GF-D8 (cell line): ENCODE measurements at places on chromosomes 3 and 15.
A peak's percentile ranks its signal among the peaks of the same experiment; 100 is the strongest.

GRCh38 chr3:62955126-62955525 is 79.9 kb upstream of the CADPS start:
- DNase-seq = no peak

DNA sequence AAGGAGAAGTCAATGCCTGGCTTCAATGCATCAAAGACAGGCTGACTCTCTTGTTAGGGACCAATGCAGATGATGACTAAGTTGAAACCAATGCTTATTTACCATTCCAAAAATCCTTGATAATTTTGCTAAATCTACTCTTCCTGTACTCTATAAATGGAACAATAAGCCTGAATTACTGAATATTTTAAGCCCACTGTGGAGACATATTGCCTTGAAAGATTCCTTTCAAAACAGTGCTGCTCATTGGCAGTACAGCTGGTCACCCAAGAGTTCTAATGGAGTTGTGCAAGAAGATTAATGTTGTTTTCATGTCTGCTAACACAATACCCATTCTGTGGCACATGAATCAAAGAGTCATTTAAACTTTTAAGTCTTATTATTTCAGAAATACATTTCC is 181.0 kb upstream of the CBLB start:
- DNase-seq = no peak

DNA sequence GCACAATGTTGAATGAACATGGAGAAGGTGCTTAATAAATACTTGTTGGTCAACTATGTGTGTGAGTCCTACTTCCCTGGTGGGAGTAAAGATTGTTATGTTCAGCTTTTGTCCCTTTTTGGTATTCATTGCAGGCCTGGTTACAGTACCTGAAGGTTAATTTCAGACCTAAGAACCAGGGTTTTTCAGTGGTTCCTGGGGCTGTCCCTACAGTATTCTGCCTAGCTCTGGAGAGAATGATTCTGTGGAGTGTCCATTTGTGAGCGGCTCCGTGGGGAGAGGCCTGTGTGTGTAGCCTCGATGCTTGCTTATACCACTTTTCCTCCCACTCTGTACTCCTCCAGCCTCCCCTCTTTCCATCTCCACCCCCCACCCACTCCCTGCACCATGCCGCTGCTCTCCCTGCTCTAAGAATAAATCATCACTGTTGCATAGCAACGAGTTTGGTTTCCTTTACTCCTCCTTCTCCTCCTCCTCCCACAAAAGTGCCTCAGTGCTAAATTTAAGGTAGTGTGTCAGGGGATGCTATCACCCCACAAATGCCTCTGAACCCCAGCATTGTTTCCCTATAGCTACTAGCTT is 150.6 kb upstream of the ROPN1 start:
- DNase-seq = no peak

- DNase-seq = no peak
Measured at GRCh38 chr3:35787936-35788335, 148.6 kb downstream of the ARPP21 start.

GRCh38 chr15:80523746-80524145 is 119.6 kb downstream of the ARNT2 start:
- no peak for DNase-seq

GRCh38 chr3:84946240-84946639 is 12.5 kb upstream of the CADM2 start:
- no peak for DNase-seq

DNA sequence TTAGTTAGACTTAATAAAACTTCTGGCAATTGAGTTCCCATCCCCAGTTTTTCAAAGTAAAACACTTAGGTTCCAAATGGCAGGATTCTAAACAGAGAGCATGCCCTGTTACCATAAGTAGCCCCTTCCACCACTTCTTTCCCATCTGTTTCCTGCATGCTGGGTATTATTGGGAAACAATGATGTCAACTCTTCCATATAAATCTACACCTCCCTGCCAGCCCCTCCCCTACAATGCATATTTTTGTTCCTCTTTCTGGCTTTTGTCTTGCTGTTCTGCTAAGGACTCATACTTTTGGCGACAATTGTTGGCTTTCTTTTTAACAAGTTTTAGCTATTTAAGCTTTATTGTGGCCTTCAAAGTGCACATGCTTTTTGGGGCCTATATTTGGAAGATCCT is 11.1 kb downstream of the ARHGAP31 start:
- DNase-seq = peak; percentile 14

DNA sequence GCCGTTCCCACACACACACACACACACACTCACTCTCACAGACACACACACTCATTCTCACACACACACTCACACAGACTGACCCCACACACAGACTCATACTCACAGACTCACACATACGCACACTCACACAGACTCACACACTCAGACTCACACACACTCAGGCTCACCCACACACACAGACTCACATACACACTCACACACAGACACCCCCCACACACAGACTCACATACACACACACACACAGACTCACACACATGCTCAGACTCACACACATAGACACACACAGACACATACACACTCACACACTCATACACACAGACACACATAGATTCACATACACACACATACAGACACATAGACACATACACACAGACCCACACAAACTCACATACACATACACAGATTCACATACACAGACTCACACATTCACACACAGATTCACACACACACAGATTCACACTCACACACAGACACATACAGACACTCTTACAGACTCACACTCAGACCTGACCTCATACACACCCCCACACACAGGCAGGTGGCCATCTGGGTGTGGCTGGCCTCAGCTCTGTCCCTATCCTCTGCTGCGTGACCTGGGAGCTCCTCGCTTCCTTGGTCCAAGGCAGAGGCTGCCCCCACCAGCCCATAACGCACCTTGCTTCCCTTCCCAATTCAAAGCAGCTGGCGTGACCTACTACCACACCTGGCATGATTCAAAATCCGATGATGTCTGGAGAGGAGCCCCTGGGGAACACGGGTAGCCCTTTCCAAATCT is 1.9 kb downstream of the C3orf22 start:
- DNase-seq = no peak

DNA sequence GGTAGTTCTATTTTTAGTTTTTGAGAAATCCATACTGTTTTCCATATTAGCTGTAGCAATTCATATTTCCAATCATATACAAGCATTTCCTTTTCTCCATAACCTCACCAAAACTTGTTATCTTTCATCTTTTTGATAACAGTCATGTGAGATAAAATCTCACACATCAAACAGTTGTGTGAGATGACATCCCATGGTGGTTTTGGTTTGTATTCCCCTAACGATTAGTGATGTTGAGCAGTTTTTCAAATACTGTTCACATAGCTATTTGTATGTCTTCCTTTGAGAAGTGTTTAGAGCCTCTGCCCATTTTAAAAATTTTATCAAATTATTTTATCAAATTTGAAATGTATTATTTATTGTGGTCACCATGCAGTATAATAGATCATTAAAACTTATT is 50.4 kb downstream of the FAM227B start:
- DNase-seq = no peak

DNA sequence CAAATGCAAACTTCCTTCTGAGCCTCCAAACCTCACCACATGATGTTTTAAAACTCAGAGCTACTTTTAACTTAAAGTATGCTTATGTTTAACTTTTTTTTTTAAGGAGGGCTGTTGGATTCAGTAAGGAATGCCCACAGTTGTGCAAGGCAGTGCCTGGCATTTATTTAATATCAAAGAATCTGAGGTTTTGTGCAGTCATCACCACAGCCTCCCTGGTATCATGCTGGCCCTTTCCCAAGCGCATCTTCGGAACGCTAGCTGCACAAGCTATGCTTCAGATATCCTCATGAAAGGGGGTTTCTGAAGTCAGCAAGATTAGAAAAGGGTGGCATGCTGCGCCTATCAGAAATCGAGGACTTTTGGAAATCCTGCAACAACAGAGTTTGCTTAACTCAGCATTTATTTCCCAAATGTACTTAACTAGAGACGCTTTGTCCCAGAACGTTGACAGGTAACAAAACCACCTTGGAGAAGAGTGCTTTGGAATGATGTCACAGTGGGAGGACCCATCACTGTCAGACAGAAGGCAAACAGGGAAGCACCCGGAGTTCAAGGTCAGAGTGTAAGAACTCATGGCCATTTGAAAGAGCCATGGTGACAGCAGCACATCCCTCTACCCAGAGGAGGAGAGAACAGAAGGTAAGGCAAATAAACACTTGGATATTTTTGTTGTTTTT is 120.2 kb upstream of the IGF1R start:
- no peak for DNase-seq

DNA sequence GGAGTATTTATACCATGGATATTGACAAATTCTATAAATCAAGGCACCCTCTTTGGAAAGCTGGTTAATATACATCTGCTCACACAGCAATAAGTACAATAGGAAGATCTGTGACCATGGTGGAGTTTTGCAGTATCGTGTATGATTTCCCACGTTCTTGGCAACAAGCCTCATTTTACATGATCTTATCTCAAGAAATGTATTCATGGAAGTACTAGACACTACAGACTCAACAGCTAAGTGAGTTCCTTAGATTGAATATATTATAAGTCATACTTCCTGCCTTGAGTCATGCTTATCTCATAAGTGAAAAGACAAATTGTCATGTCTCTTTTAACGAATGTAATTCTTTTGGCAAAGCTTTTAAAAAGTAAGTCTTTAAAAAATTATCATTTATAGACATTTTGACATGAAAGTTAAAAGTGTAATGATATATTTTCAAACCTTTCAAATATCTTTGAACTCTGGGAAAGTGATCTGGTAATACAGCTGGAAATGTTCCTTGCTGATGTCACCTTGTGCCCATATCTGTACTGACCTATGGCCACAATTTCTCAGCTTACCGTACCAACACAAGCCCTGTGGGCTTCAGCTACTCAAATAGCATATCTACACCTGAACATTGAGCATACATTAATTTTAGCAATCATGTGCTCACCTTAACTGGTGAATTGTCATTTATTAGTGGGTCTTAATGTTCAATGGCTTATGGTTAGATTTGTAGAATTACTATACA is 130.3 kb upstream of the TMC3 start:
- DNase-seq = no peak

GRCh38 chr15:99053380-99054024 is 45.9 kb upstream of the PGPEP1L start:
- DNase-seq = no peak

DNA sequence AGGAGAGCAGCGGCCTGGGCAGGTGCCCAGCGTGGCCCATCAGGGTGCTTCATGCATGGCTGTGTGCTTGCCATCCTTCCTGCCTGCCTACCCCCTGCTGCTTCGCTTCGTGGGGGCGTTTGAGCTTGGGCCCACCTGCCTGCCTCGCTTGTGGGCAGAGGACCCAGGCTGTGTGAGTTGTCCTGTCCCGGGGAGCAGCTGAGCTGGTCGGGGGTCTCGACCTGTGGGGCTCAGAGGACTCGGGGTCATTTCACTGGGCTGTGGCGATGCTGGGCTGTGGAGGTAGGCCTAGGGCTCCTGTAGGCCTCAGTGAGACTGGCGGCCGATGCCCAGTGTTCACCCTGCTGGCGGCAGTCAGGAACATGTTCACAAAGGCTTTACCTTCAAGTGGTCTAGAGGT is 12.1 kb upstream of the STAB1 start:
- no peak for DNase-seq

DNA sequence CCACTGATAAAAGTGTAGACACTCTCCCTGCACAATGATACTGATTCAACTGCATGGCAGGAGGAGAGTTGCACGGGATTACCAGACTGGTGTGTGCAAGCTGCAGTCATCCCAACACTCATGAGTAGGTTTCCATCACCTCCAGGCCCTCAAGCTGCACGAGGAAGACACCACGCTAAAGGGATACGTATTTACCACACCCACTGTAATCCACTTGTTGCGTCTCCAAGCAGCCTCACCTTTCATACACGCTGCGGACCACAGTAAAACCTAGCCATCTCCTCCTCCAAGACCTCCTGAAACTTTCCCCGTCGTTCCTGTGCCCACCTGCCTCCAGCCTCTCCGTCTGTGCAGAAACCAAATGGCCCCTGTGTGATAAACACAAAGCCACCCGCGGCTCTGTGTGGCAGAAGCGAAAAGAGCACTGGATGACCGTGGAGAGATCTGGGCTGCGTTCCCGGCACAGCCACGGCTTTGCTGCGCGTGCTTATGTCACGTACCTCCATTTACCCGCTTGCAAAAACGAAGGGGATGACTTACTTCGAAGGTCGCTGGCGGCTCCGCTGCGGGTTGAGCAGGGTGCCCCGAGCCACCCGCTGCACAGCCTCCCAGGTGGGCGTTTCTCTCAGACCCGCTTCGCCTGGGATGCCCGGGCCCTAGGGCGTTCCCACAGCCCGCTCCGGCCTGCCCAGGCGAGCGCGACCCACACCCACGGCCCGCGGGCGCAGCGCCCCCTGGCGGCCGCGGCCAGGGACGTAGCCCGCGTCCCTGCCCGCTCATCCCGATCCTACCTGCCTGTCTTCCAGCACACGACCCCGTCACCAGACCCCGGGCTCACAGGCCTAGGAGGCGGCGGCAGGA is 643 bp downstream of the ABCC5 start:
- DNase-seq = no peak

GRCh38 chr15:81161160-81161673 is 27.1 kb downstream of the CFAP161 start:
- no peak for DNase-seq

DNA sequence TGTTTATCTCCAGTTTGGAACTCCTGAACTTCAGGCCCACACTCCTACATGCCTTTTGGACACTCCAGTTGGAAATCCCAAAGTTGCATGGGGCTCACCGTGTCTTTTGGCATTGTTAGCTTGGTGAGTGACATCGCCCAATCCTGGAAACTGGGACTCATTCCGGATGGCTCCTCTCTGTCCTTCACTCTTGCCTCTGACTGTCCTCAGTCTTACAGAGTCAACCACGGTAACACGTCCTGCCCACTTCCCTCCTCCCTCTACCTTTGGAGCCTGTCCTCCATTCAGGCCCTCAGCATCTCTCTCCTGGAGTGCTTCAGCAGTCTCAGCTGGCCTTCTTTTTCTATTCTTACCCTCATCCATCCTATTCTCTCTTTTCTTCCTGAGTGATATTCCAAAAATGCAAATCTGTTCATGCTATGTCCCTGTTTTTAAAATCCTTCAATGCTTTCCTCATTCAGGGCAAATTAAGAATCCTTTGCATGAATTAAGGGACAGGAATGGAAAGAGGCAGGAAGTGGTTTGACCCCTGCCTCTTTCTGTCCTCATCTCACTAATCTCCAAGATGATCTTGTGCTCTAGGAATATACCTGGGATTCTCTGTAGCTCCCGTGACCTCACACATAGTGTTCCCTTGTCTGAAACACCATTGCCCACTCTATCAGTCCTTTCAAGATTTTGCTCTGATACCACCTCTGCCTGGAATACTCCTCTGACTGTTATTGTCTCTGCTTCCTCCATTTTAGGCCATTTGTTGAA is 42.5 kb downstream of the LPP start:
- DNase-seq = no peak

DNA sequence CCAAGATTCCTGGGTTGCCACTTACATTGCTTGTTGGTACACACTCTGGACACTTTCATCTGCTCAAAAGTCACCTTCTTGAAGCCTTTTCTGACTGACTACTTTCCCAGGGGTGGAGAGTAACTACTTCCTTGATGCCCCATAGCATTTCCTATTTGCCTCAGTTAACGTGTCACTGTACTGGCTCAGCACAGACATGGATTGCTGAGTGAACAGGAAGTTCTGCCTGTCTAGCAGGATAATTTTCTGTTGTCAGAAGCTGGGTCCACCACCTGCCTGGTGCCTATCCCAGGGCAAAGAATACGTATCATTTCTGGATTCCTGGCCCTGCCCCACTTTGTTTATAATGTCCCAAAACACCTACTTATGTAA is 15.3 kb upstream of the ABHD17C start:
- no peak for DNase-seq

- DNase-seq = no peak
Measured at GRCh38 chr3:153051427-153052095, 110.5 kb upstream of the RAP2B start.
